ENCODE measurements at places on chromosomes 1 and 21.

- no peak for DNase-seq
Observed at GRCh38 chr1:40107290-40107959, 10.4 kb upstream of the PPT1 start.

DNA sequence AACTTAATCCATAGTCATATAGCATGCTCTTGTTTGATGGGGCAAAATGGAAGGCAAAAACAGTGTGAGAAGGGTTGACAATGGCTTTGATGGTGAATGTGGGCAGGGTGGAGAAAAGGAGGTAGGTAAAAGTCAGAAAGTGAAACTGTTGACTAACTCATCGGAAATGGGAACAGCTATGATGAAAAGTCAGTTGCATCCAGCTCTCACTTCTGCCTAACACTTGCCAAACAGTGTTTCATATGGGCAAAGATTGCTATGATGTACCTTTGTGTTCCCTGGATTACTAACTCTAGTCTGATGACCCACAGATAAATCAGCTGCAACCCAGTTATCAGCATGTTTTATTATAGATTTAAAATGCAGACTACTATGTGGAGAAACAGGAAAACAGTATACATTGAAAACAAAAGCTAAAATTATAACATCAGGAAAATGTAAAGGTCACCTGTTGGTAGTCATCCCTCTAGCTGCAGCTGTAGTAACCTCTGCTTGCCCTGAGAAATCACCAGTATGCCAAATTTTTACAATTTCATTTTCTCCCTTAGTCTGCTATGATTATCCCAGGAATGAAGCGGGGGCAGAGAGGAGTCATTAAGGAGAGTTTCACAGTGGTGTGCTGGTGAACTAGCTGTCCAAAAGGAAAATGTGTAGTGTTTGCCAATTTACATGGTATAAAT lies 11.7 kb downstream of the TNFSF18 start:
- DNase-seq, result peak; percentile 16

- DNase-seq, result peak; percentile 56
Observed at GRCh38 chr1:160550572-160551034, 27.5 kb upstream of the SLAMF6 start.

DNA sequence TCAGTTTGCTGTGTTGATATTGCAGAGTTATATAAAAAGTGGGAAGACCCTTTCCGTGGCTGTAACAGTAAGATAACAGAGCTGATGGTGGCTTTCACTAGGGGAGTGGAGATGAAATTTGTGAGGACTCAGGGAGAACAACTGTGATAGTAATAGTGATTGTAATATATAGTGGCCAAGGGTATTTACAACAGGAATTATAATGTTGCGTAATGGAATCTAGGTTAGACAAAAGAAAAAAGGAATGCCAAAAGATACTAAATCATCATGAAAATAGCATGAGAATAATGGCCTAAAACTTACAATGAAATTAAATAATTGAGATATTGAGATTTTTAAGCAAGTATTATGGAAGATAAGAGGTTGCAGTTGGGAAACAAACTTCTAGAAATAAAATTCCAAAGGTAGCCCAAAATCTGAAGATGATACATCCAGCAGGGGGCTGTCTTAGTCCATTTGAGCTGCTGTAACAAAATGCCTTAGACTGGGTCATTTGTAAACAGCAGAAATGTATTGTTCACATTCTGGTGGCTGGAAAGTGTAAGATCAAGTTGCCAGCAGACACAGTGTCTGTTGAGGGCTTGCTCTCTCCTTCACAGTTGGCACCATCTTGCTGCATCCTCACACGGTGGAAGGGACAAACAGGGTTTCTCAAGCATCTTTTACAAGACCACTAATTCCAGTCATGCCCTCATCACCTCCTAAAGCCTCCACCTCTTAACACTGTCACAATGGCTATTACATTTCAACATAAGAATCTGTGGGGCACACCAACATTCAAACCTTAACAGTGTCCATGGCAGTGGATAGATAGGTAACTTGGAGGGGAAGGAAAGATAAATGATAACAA lies 711.2 kb downstream of the MRPL39 start:
- DNase-seq, result no peak

DNA sequence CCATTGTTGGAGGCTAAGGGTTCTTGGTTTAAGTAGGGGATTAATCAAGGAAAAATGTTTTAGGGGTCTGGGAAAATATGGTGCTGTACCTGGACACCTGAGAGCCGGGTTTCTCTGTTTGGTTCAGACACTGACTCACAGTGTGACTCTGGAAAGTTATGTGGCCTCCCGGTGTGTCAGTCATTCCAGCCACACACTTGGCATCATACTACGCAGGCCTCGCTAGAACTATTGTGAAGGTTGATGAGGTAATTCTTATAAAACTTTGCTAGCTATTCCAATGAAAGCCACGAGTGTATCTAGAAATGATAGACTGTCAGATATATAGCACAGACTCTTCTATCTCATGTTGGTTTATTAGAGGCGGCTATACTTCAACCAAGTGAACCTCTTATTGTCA lies 4.8 kb upstream of the CAMSAP2 start:
- DNase-seq, result peak; percentile 8

GRCh38 chr1:66730462-66730861 lies 21.8 kb upstream of the DYNLT5 start:
- no peak for DNase-seq

- DNase-seq, result no peak
Observed at GRCh38 chr1:150720098-150720497, 597 bp downstream of the HORMAD1 start.

GRCh38 chr1:28036431-28036830 lies 52.0 kb downstream of the EYA3 start:
- no peak for DNase-seq

GRCh38 chr1:41812453-41812852 lies 106.3 kb downstream of the HIVEP3 start:
- no peak for DNase-seq

DNA sequence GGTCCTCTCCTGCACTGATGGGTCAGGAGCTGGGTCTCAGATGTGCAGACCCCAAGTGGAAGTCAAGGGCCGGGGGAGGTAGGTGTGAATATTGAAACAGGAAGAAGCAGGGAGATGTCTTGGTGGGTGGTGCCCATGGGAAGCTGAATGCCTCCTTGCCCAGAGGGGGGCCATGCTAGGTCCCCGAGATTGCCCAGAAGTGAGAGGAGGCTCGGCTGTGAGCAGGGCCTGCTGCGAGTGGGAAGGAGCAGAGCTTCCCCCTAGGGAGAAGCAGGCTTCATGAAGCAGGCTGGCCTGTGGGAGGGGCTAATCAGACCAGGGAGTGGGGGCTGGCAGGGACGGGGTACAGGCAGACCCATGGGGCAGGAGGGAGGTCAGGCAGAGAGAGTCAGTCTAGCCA lies 87.6 kb downstream of the ACTL8 start:
- DNase-seq, result no peak

- DNase-seq, result no peak
Observed at GRCh38 chr1:147811751-147812150, 51.3 kb upstream of the GJA5 start.

GRCh38 chr1:96076589-96076988 lies 645.0 kb upstream of the PTBP2 start:
- no peak for DNase-seq

DNA sequence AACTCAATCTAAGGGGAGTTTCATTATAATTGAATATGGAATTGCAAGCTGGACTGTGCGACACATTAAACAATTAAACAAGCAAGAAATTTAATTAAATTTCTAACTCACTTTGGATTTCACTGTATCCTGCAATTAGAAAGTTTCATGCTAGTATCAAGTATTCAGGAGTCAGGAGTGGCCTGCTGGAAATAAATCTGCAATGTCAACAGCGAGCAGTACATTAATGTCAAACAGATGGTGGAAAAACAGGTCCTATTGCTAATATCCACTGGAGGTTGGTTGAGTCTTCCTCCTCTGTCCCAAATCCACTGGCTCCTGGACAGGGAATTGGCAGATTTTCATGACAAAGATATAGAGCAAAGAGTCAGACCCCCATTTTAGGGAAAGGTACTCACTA lies 237.1 kb downstream of the VAV3 start:
- no peak for DNase-seq

- DNase-seq, result no peak
Observed at GRCh38 chr1:24161270-24161669, 18.3 kb upstream of the IL22RA1 start.

- no peak for DNase-seq
Observed at GRCh38 chr1:155296661-155297060, 4.6 kb downstream of the PKLR start.

DNA sequence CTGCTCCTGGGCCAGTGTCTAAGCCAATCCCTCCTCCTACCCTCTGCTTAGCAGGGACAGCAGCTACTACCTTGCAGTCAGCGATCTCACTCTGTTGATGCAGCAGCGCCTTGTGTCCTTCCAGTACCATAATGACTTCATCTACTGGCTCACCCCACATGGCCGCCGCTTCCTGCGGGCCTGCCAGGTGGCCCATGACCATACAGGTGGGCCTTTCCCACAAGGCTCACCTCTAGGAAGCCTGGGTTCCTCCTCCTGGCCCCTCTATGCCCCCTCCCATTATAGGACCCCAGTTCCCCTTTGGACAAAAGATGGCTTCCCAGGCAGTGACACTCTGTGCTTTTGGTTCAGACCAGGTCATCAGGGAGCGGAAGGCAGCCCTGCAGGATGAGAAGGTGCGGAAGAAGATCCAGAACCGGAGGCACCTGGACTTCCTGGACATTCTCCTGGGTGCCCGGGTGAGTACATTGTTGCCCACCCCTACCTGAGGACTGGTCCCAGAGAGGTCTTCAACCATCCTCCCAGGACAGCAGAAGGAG lies 15.1 kb downstream of the CYP4B1 start:
- DNase-seq, result no peak

DNA sequence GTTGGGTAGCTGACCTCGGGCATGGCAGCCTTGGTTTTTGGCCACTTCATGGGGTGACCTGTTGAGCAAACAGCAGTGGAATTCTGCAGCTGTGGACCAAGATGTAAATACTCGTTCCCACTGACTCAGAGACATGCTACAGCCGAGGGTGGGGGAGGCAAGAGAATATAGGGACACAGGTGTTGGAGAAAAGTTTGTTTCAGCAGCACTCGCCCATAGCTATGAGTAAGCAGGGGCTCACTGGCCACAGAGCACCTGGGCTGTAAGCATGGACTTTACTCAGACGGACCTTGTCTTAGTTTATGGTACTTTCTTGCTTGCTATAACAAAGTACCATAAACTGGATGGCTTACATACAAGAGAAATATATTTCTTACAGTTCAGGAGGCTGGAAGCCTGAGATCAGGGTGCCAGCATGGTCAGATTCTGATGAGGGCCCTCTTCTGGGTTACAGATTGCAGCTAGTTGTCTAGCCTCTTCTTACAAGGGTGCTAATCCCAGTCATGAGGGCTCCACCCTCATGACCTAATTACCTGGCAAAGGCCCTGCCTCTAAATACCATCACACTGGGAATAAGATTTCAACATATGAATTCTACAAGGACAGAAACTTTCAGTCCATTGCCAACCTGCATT lies 437.2 kb upstream of the DAB1 start:
- DNase-seq, result no peak

GRCh38 chr1:77680173-77680572 lies 2.3 kb downstream of the ZZZ3 start:
- DNase-seq, result no peak

DNA sequence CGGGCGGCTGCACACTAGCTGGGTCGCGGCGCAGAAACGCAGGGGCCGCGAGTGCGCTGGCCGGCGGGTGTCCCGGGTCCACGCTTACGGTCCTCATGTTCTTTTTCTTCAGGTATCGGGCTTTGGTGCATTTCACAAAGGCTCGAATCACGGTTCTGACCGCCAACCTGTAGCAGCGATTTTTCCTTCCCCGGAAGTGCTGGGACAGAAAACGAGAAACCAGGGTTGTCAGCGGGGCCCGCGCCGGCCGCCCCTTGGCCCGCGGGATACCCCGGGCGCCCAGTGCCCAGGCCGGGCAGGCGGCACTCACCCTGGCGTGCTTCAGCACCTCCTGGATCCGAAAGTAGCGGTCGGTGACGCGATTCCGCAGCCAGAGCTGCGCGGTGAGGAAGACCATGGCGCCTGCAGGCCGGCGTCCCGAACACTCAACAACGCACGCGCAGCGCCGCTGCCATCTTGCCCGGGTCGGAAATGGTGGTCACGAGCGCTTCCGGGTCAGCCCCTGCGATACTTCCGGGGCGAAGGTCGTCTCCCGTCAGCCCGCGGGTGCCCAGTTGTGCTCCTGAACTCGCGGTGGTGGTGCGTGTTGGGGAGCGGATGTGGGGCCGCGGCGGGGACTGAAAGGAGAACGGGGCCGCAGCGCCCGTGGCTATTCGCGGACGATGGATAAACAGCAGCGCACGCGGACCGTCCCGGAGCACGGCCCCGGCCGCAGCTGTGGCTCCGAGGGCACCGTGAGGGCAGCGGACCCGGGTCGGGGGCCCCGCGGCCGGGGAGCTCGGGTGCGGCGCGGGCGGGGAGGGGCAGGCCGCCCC lies at the start of gene MRPL20:
Gene MRPL20, minus strand, starts transcription at position 473 of the 815 bp plus-strand sequence. Its CDS starts 76 bp downstream, at position 397.
- peak; percentile 97 for DNase-seq

GRCh38 chr1:174954073-174954460 lies 45.7 kb upstream of the CACYBP start:
- no peak for DNase-seq

- no peak for DNase-seq
Observed at GRCh38 chr1:12548279-12548972, 69.6 kb downstream of the DHRS3 start.

DNA sequence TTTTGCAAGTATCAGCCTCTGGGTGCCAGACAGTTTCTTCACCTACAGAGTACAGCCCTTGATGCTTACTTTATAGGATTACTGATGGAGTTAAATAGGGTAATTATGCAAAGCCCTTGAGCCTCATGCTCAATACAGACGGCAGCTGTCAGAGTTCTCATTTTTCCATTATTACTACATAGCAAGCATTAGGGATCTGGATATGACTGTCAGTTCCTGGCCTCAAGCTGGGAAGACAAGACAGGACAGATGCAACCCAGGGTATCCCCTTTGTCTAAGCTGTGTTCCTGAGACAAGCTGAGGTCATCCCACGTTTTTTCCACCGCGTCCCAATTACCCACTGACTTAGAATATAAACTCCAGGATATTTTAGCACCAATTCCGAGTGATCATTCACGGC lies 94.4 kb downstream of the SLC35F3 start:
- no peak for DNase-seq

GRCh38 chr1:227401562-227402342 lies 83.5 kb upstream of the CDC42BPA start:
- no peak for DNase-seq

GRCh38 chr1:75265792-75266191 lies 131.6 kb downstream of the LHX8 start:
- no peak for DNase-seq

- peak; percentile 17 for DNase-seq
Observed at GRCh38 chr1:230067871-230068620, 1.0 kb downstream of the GALNT2 start.

DNA sequence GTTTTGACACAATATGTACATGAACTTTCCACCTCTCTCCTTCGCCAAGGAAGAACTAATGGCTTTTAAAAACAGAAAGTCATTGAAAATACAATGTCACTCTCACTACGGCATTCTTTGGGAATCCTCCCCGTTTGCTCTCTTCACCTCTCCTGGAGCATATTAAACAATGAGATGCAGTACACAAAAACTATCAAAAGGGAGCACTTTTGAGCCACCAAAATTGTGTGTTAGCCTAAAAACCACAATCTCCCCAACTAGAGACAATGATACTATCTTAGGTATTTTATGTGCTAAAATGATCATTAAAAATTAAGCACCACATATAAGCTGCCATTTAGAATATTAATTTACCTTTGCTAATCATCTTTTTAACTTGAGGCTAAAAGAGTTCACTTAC lies 425.5 kb downstream of the KCTD3 start:
- DNase-seq, result no peak
